Amniotic stem cell (primary cell): ENCODE measurements at places on chromosomes 7 and 10.

DNA sequence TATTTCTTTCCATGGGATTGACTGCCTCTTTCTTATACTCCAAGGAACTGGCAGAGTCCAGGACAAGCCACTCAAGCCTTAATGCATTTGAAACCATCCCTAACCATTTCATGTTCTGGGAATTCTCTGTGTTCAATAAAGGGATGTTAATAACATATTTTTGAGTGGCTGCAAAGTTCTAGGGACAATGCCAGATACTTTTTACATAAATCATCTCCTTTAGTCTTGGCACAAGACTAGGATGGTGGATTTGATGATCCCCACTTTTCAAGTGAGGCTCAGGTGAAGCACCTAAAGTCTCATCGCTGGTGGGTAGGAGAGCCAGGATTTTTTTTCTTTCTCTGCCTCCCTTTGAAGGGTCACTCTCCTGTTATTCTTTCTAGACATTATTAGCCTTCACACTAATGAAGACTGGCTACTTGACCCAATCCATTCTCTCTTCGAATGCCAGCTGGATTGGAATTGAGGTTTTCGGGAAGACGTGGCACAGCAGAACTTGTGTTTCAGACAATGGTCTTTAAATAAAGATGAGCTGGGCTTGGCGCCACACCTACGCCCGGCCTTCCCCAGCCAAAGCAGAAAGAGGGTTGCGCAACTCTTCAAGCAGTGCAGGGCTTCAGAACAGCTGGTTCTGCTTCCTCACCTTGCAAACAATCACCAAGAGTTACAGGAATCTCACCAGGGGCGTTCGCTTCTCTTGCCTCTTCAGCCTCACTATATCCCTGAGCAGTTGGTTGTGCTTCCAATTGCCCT is 73.8 kb upstream of the BMPER start:
- DNase-seq = no peak

GRCh38 chr7:150406567-150407421 is 27.7 kb downstream of the ZNF775 start:
- DNase-seq = no peak

GRCh38 chr7:73881352-73882046 is 20.5 kb downstream of the TMEM270 start:
- no peak for DNase-seq

DNA sequence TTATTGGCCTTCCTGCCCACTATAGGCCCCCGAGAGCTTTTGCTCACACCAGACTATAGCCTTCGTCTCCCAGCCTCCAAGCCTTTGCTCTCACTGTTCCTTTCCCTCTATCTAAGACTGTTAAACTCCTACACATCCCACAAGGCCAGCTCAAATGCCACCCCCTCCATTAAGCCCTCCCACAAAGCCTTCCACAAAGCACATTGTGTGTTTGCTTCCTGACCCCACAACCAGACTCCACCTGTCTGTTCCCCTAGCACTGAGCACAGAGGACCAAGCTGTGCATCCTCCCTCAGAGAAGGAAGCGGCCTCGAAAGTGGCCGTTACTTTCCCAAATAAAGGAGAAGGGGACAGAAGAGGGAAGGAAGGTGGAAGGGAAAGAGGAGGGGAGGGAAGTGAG is 1.3 kb downstream of the LOXL4 start:
- DNase-seq = no peak

DNA sequence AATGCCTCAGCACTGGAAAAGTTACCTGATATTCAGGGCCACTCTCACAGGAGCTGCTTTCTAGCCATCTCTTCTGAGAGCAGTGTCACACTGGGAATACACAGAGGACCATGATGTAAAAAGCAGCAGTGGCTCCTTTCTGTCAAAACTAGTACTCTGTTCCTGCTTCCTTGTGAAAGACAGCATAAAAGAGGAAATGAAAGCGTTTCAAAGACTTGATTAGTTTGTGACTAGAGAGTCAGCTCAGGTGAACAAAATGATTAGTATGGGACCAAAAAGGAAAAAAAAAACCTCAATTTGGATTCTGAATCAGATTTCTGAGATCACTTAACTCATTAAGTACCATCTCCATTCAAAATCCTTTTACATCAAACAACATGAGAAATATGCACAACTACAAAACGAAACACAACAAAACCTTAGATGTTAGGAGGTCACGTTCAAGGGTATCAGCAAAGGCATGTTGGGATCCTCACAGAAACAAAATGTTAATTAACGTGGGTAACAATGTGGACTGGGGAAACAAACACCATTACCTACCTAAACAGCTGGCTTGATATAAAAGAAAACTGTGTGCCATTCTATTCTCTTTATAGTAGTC is 103.7 kb downstream of the MACC1 start:
- DNase-seq = no peak

- DNase-seq = no peak
These were observed 179.7 kb upstream of the CDCA7L start for GRCh38 chr7:22125436-22125835.

DNA sequence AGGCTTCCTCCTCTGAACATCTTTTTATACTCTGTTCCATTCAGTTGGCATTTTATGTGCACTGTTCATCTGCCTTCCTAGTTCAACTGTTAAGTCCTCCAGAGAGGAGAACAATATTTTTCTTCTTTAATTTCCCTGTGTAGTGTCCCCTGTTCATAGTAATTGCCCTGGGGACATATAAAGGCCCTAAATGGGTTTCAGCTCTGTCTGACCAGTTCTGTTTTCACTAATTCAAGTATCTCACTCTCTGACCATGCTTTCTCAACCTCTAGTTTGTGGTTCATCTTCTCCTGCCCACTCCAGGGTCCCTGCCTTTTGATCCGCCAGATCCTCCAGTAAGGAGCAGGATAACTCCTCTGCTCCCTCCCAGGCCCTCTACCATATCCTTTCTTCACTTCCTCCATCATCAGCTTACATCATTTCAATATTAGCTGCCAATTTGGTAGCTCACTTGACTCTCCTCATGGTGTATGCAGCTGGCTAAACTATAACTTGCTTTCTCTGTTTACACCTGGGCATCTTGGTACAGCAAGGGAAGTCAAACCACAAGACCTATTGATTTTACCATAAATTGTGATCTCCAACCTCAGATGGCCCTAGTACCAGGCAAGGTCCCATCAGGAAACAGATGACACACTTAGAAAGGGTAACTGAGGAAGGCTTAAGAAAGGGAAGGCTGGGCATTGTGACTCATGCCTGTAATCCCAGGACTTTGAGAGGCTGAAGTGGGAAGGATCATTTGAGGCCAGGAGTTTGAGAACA is 17.7 kb upstream of the C10orf67 start:
- no peak for DNase-seq

GRCh38 chr7:143882604-143883078 is 19.3 kb downstream of the TCAF1 start:
- DNase-seq = no peak

GRCh38 chr10:124301736-124302135 is 117.0 kb downstream of the OAT start:
- no peak for DNase-seq

DNA sequence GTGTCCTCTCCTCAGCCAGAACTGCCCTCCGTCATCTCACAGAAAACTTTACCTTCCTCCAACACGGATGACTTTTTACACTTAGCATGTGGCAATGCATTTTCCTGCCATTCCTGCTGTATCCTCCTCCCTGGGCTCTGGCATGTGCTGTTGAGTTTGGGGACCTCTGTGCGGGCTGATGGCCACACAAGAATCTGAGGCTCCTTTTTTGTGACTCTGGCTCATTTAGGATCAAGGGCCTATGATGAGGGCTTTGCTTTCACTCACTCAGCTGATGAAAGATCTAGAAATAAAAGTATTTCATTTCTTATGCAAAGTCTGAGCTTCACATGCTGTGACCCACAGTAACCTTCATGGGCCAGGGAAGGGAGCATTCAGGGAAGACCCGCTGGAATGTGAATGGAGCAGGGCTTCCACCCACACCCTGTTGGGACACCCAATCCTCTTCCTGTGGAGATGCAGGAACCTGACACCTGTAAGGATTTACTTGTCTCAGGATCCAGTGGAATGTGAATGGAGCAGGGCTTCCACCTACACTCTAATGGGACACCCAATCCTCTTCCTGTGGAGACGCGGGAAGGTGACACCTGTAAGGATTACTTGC is 500.3 kb upstream of the MKI67 start:
- no peak for DNase-seq

DNA sequence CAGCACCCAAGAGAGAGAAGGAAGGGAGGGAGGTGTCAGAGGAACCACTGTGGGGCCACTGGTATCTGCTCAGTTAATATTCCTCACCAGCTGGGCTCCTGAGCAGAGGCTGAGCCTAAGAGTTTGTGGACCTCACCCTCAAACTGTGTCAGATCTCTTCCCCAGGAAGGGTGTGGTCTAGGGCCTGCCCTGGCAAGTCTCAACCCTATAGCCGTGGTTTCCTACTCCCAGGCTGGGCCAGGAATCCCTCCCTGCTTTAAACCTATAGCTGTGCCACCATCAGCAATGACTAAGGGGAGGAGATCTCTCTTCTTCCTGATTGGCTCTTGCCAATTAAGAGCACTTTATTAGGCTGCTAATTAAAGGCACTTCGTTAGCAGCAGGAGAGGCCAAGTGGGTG is 29.9 kb downstream of the POLL start:
- no peak for DNase-seq
